Fibroblast of skin of scalp (primary cell): ENCODE measurements at places on chromosomes 2 and 18.
A peak's percentile ranks its signal among the peaks of the same experiment; 100 is the strongest.

GRCh38 chr2:20241973-20242726 is 17.2 kb upstream of the SDC1 start:
- DNase-seq: no peak

DNA sequence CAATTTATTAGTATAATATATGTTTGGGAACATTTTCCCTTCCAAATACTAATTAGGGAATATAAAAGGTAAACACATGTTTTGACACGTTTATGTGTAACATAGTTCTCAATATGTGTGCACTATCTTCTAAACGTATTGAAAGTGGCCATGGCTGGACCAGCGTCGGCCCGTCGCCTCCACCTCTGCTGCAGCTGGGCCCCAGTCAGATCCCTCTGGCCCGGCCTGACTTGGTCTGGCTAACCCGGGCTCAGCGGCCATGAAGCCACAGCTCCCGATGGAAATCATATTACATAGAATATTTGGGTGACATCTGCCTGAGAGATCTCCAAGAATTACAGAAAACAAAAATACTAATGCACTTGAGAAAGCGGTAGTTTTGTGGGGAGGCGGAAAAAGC is 474.4 kb upstream of the CDH2 start:
- no peak for DNase-seq

DNA sequence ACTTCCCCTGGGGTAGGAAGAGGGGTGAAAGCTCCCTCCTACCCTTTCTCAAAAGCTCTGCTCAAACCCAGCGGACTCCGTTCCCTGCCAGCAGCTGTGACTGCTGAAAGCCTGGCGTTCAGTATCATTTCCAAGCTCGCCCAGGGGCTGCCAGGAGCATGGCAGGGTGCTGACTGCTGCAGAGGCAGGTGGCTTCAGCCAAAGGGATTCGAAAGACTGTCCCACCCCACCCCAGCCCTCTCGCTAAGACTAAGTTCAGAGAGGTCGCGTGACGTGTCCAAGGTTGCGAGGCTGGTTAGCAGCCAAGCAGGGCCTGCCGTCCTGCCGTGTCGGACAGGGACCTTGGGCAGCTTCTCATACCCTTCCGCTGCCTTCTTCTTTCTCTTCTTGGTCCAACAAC is 72.3 kb upstream of the RAB12 start:
- DNase-seq: no peak

- no peak for DNase-seq
These were observed 33.9 kb upstream of the GLS start for GRCh38 chr2:190846746-190847145.

- DNase-seq: peak; percentile 91
These were observed 35.3 kb upstream of the PPP1CB start for GRCh38 chr2:28716265-28716865.

- peak; percentile 20 for DNase-seq
These were observed 10.9 kb downstream of the TRIP12 start for GRCh38 chr2:229910832-229911412.

DNA sequence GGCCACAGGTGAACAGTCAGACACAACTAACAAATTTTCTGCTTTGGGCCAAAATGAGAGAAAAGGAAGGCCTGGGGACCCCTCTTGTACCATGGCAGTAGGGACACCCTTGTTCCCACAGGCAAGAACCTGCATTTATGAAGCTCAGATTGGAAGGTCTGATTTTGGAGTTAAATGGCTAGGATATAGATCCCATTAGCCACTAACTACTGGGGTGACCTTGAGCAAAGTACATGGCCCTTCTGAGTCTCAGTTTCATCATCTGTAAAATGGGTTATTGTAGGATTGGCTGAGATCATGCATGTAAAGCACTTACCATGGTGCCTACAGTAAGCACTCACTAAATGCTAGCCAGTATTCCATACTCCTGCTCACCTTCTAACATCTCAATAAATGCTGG is 101.6 kb upstream of the DAPL1 start:
- DNase-seq: no peak

- DNase-seq: peak; percentile 34
These were observed 207.6 kb upstream of the CCDC150 start for GRCh38 chr2:196431957-196432356.

DNA sequence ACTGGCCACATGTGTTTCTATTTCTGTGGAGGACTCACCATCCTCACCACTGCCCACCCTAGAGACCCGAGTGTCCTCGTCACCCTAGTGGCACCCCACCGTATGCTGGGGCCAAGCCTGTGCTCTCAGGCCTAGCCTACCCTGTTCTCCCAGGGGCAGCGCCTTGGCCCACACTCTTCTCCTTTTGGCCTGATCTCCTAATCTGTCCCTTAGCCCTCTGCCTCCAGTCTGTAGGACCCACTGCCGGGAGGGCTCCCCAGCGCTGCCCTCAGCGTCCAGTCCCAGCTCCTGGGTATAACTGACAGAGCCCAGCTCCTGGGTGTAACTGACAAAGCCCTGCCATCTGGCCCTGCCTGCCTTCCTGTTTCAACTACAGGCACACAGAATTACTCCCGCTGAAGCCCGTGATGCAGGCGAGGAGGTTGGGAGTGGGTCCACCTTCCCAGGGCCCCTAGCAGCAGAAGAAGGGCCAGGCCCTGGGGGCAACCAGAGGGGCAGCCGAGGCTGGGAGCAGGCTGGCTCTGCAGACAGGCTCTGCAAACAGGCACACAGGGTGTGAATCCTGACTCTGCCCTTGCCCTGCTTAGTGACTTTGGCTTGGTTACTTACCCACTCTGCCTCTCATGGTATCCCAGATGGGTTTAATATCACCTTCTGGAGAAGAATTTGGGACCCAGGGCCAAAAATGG is 25.6 kb upstream of the PTMA start:
- DNase-seq: no peak

GRCh38 chr2:215982465-215982875 is 30.9 kb downstream of the MREG start:
- peak; percentile 16 for DNase-seq

GRCh38 chr18:10476338-10476791 is 21.9 kb downstream of the APCDD1 start:
- peak; percentile 89 for DNase-seq

DNA sequence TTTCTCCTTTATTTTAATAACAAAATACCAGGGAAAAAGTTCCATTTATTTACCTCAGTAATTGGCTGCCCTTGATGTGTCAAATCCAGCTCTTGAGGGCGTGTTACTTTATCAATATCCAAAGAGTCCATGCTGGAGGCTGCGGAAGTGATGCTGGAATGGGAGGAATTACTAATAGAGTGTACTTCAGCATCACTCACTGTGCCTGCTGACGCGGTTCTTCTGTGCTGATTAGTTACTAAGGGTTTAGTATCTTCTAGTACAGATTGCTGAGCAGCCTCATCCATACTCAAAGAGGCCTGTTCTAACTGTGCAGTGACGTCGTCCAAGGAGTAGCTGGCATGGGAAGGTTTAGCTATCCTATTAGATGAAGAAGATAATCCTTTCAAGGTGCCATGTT is 45.6 kb downstream of the RAPH1 start:
- DNase-seq: no peak

DNA sequence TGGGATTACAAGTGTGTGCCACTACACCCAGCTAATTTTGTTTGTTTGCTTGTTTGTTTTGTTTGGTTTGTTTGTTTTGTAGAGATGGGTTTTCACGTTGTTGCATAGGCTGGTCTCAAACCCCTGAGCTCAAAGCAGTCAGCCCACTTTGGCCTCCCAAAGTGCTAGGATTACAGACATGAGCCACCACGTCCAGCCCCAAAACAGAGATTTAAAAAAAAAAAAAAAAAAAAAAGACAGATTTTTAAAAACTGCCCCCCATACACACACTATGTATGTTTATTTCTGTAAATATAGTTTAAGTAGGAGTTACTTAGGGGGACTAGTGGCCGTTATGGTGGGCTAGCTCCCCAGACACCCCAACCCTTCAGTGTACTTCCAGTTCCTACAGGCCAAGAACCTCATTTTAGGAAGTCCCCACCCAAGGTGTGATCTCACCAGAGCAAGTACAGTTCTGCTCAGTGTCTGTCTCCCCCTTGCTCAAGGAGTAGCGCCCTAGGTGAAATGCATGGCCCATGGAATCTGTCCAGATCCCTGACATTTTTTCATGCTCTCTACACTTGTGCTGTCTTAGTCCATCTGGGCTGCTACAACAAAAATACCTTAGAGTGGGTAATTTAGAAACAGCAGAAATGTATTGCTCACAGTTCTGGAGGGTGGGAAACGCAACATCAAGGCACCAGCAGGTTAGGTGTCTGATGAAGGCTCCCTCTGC is 1.6 kb upstream of the TMBIM1 start:
- no peak for DNase-seq

DNA sequence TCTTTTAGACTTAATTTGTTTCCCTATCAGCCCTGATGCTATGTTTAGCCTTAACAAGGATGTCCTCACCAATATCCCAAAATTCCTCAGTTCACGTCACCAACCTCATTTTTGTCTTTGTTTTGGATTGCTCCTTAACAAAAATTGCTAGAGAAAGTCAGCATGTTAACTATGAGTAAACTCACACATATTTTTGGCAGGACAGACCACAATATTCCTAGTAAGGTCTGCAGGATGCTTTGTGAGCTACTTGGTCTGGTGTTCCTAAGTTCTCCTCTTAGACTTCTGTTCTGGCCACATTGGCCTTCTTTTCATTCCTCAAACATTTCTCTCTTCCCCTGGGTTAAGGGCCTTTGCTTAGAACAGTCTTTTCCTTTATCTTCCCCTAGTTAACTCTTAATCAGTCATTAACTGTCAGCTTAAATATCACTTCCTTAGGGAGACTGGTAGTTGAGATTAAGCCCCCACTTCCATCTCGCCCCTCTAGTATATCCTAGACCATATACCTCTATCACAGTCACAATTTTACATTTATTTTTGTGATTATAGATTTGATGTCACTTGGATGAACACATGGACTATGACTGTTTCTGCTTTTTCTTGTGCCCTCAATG is 116.2 kb downstream of the ADCYAP1 start:
- DNase-seq: peak; percentile 26

- no peak for DNase-seq
These were observed 1.2 kb upstream of the WDSUB1 start for GRCh38 chr2:159287733-159288132.

GRCh38 chr2:25381502-25381901 is 39.8 kb upstream of the DNMT3A start:
- no peak for DNase-seq

- DNase-seq: peak; percentile 76
These were observed 219.9 kb upstream of the FBXO11 start for GRCh38 chr2:48126162-48126561.

DNA sequence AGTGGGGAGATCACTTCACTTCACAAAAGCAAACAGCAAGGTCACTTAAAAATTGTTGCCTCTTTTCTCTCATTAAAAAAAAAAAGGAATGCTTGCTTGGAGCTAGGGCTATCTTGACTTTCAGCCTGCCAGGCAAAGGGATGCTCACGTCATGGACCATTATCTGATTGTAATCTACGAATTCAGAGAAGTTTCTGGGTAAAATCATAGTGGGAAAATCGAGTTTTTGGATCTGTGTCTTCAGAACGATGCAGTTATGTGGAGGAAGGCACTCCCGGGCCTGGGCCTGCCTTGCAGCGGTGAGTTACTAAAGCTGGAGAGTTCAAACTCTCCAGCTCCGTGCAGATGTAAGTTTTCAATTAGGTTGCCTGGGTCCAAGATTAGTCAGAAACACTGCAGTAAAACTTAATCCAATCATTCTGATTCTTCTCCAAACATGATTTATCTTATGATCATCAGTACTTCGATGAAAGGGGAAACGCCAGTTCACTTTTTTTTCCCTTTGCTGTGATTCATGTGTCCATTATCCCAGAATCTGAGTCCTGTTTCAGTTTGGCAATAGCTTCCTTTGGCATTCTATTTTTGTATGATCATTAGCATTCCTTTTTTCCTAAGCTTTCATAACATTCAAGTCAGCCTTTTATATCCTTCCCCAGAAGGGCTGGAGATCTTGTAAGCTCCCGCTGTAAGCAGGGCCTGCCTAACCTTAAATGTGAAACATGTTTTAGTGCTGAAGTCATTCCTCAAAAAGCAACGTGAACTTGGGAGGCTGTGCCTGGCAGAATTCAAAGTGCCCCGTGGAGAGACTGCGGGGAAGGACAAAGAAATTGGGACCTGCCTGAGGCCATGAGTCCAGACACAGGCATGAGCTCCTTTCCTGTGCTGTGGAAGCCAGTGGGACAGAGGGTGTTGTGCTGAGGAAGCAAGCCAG is 119.3 kb upstream of the TWIST2 start:
- DNase-seq: peak; percentile 90

DNA sequence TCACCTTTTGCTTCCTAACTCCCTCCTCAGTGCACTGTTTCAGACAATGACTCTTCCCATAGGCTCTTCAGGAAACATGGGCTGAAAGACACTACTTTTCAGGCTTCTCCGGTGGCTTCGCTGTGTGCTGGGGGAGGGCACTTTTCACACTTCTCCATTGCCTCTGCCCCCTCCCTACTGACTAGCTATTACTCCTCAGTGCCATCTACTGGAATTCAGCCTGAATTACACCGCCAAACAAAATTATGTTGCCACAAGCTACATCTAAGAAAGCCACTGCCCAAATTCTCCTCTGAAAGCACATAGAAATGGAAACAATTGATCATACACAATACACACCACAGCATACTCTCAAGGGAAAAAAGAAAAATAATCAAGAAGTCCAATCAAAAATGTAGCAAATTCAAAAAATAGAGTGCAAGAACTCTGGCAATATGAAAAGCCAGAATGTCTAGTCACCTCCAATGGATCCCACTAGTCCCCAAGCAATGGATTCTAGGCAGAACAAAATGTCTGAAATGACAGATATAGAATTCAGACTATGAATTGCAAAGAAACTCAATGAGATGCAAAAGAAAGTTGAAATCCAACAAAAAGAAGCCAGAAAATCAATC is 1139.4 kb upstream of the GYPC start:
- peak; percentile 1 for DNase-seq

DNA sequence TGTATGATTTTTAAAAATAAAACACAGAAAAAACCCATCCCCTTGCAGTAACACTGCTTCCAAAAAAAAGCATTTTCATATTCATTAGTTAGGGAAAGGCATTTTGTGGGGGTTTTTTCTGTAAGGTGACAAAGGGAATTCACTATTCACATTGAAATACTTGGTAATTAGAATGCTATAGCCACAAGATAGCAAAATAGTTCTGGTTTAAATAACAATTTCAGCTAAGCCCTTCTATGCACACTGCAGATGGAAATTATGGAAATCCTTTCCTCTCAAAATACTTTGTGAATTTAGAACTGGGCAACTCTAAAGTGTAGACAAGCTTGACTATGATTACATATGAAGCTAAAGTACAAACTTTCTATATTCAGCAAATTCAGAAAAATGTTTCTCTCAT is 102.1 kb upstream of the CHRNA1 start:
- no peak for DNase-seq

- DNase-seq: no peak
These were observed 800 bp downstream of the TTC21B start for GRCh38 chr2:165952741-165953211.

DNA sequence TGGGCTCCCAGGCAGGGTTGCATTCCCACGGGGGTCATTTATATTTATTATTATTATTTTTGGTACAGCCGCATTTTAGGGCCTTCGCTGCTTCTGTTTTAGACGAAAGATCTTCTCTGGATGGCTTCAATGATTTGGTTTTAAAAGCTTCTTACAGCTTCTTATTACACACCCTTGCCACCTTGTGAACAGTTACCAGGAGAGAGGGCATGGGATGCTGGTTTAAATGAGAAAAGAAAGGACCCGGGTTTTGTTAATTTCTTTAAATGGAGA is 1.7 kb downstream of the SH3RF3 start:
- DNase-seq: no peak

GRCh38 chr2:45953376-45954027 is 302.0 kb downstream of the PRKCE start:
- DNase-seq: no peak

GRCh38 chr2:120536141-120536540 is 190.2 kb downstream of the INHBB start:
- DNase-seq: no peak
